ENCODE measurements at places on chromosomes 4 and X.

- DNase-seq, result peak; percentile 82
Observed at GRCh38 chr4:13700021-13700857, 72.7 kb upstream of the BOD1L1 start.

GRCh38 chr4:48490680-48491513 is 845 bp downstream of the ZAR1 start:
- no peak for DNase-seq

DNA sequence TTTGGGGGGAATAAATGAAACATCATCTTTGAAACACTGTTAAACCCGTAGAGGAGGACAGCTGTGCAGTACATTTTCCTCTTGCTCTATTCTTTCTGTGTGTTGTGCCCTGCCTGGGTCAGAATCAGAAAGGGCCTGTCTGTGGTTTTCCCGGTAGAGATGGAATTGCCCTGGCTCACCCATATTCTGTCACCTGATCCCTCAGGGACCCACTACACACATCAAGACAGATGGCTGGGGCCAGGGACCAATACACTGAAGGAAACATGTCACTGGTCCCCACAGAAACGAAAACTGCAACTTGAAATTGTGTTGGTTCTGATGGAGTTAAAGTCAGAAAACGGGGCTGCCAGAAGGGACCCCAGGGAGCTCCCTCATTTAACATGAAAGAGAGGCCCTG is 114.9 kb downstream of the ZNF827 start:
- no peak for DNase-seq

GRCh38 chr4:174940002-174940401 is 21.8 kb downstream of the ADAM29 start:
- DNase-seq, result no peak

DNA sequence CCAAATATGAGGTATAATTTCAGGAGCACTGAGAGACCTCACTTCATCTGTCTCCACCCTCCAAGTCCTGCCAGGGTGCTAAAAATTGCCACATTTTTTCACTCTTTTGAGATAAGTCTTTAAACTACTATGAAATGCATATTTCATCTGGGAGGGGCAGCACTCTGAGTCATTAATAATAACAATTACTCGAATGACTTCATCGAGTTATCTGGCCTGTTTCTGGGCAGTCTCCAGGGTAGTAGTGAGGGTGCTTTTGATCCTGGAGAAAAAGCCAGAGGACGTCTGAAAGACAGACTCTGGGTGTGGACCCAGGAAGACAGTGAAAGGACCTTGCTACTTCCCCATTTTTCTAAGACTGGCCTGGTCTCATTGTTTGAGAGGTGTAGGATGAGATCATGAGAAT is 42.3 kb upstream of the SRD5A3 start:
- DNase-seq, result peak; percentile 53

DNA sequence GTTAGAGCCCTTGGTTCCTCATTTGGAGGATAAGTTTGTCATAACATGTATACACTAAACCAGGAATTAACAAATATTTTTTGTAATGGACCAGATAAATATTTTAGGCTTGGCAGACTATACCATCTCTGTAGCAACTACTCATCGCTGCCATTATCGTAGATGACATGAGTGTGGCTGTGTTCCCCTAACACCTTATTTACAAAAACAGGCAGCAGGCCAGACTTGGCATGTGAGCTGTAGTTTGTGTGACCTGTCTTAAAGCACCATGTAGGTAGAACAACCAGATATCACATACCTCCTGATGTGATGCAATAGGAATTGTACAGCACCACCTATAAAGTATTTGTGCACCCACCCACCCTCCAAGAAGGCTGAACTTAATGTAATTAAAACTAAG is 82.0 kb downstream of the RASGEF1B start:
- DNase-seq, result no peak

DNA sequence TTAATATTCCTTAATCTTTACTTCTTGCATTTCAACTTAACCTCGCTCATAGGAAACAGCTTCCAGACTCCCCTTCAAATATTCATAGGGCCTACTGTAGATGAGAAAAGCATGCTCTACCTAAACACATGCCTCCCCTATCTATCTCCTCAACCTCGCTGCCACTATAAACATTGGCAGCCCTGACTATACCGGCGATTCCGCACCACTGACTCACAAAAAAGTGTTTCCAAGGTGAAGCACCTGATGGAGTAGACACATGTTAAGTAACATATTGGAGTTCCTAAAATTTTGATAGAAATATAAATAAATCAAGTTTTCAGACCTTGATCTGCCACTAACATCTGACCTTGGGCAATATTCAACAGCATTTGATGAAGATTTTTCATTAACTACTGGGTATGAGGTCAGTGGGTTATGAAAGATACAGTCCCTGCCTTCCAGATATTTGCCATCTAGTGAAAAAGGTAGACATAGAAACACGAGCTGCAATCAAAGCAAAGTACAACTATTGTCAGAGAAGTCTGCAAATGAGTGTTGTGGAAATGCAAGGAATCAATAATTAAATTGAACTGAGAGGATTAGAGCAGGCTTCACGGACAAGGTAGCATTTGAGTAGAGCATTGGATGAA is 184.2 kb downstream of the MAML3 start:
- DNase-seq, result no peak

DNA sequence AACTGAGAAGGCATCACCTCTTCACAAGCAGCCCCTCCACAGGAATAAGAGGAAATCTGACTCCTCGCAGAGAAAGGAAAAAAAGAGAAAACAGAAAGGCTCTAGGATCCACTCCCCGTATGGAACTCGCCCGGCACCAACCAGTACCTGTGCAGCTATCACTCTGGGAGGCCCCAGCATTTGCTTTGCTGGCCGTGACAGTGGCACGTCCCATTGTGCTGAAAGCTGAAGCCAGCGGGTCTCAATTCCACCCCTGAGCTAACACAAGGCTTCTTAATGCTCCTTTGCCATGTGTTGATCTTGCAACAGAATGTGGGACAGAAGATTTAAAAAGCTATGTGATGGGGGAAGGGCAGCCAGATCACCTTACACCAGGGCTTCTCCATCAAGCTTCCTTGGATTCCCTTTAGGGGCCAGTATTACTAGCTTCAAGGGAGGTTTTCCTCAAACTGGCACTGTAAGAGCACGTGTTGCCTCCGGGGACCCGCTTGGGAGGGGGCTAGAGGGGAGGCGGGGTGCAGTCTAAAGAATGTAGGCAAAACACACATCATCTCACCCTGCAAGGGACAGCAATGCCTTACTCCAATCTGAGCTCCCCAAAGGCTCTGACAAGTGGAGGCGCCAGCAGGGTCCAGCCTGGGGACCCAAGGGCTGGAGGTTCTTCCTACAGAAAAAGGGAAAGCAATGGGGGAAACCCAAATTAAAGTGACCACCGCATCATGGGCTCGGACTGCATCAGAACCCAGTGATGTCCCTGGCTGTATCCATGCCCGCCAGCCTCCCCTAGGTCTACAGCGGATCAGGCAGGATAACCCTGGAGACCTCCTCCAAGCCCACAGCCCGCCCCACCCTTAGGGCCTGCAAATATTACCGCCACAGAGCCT is 1.2 kb downstream of the USP46 start:
- peak; percentile 62 for DNase-seq

GRCh38 chr4:40553995-40554394 is 75.7 kb downstream of the RBM47 start:
- DNase-seq, result peak; percentile 33

- DNase-seq, result no peak
Observed at GRCh38 chrX:106931831-106932491, 11.8 kb downstream of the CLDN2 start.

GRCh38 chr4:8439168-8439567 is 1.4 kb downstream of the ACOX3 start:
- no peak for DNase-seq

DNA sequence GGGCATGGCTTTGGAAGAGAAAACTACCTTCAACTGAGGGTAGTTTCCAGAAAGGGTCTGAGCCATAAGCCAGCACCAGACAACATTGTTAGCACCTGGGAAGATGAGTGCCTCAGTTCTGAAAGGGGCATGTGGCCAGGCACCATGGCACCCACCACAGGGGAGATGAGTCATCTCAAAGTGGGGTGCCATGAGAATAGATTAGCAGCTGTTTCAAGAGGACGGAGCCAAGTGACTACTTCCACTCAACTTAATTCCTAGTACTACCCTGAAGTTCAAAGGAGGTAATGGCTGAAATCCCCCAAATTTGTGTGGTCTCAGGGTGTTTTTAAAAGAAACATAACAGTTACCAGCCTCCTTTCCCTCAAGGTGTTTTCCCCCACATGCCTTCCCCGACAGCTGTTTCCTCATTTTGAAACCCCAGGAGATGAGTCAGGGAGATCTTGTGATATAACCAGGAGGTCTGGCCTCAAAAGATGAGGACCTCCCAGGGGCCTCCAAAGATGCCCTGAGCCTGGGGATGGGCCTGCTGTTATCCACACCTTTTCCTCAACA is 27.8 kb upstream of the FTHL17 start:
- no peak for DNase-seq

- DNase-seq, result peak; percentile 7
Observed at GRCh38 chr4:149884529-149885181, 69.0 kb upstream of the IQCM start.

- no peak for DNase-seq
Observed at GRCh38 chr4:76233967-76234678, 17.4 kb upstream of the FAM47E start.
